ENCODE measurements at places on chromosomes 13 and 19.

DNA sequence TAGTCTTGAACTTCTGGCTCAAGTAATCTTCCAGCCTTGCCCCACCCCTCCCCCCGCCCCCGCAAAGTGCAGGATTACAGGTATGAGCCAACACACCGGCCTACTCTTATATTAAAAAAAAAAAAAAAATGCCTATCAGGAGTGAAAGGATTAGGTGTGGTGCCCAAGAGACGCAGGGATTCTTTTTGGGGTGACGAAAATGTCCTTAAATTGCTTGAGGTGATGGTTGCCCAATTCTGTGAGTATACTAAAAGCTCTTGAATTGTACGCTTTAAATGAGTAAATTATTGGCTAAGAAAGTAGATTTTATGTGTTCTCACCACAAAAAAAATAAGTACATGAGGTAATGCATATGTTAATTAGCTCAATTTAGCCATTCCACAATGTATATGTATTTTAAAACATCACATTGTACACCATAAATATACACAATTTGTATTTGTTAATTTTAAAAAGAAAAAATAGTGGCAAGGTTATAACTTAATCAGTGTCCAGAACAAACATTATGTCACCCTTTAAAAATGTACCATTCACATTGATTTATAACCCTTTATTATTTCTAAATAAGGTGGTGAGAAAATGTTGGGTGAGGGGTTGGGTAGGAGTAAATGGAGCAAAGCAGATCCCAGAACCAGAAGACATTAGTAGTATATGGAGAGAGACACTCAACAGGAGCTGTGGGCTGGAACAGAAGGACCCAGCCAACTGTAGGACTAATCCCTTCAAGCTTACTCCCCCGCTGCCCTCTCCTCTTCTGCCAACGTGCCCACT, 3.9 kb downstream of the IGSF23 start:
- no peak for DNase-seq

DNA sequence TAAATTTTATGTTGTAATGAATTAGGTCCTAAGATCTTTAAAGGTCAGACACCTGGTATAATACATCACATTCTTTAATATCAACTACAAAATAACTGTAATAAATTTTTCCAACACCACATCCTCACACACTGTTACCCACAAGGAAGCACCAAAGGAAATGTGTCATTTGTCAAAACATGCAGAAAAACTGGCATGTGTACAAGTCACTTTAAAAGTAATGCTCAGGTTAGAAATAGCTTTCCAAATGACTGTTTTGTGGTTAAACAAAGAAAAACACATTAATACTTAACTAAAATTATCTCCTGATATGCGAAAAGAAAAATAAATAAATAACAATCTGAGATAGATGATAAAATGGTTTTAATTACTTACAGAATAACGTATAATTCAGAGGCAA, 74.7 kb downstream of the MZT1 start:
- no peak for DNase-seq

- no peak for DNase-seq
Observed at GRCh38 chr13:92537471-92537870, 689.1 kb upstream of the GPC6 start.

- no peak for DNase-seq
Observed at GRCh38 chr19:40585241-40585981, 8.7 kb downstream of the SHKBP1 start.

DNA sequence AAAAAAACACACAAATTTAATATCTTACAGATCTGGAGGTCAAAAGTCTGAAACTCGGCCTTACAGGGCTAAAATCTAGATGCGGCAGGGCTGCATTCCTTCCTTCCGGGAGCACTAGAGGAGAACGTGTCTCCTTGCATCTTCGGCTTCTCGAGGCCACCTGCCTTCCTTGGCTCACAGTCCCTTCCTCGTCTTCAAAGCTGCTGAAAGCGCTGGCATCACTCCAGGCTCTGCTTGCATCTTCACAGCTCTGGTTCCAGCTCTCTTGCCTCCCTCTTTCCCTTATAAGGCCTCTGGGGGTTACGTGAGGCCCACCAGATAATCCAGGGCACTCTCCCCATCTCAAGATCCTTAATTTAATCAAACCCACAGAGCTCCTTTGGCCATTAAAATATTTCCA, 10.5 kb downstream of the XRCC1 start:
- DNase-seq: no peak
